ENCODE measurements at places on chromosomes 13 and 19.

DNA sequence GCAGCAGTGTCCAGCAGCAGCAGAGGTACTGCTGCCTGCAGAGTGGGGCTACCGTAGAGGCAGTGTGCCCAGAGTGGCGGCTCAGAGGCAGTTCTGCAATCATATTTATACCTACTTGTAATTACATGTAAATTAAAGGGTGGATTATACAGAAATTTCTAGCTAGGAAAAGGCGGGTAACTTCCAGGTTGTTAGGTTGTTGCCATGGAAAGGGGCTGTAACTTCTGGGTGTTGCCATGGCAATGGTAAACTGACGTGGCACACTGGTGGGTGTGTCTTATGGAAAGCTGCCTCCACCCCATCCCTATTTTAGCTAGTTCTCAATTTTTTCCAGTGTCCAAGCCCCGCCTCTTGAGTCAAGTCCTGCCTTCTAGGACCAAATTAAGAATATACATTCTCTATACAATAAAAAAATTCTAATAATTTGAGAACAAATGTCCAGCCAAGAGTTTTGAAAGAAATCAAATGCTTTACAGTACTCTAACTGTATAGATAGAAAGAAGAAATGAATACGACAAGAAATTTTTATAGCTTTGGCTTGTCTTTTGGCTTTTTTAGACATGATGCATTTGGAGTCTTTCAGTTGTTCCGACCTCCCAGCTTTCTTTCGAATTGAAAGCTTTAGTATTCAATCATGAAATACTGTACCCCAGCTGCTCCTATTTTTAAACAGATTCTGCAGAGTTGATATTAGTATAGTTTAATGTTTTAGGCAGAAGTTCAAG lies 816.6 kb downstream of the DIAPH3 start:
- no peak for DNase-seq

- DNase-seq: no peak
Observed at GRCh38 chr13:21703846-21704245, 33.0 kb downstream of the FGF9 start.

- no peak for DNase-seq
Observed at GRCh38 chr13:112903606-112904195, 65.3 kb upstream of the MCF2L start.

- no peak for DNase-seq
Observed at GRCh38 chr19:5718037-5718578, 1.8 kb downstream of the LONP1 start.

DNA sequence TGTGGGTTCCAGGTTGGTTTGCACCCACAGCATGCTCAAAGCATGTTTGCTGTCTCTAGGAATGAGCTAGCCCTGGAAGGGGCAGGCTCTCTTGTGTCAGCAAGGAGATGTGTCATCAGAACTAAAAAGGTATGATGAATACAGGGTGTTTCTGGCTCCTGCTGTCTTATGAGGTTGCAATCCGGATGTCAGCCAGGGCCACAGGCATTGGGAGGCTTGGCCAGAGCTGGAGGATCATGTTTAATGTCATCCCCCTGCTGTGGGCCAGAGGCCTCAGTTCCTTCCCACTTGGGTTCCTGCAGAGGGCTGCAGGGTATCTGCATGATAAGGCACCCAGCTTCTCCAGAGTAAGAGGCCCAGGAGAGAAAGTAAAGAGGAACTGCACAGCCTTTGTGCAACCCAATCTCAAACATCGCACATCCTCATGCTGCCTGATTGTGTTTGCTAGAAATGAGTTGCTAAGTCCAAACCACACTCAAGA lies 193.6 kb downstream of the COL4A1 start:
- no peak for DNase-seq

- no peak for DNase-seq
Observed at GRCh38 chr13:21676611-21677021, 5.7 kb downstream of the FGF9 start.

- DNase-seq: no peak
Observed at GRCh38 chr13:103097366-103097928, 31.2 kb upstream of the SLC10A2 start.

GRCh38 chr19:45163751-45164460 lies 3.1 kb upstream of the NKPD1 start:
- DNase-seq: no peak

Data from bone marrow (tissue), 2 donors.